A549 treated with GW870086 at 1 μM for 4 hours (cell line): ENCODE measurements at places on chromosomes 2 and 18. TPM values are rescaled to one million over a fixed set of nuclear protein-coding genes. Genes with fewer than 3 reads are reported as not detected.

The STPG4 gene
- total RNA-seq = not detected in 5 replicates

The SIGLEC15 gene
- total RNA-seq = not detected in 5 replicates

The SPDYA gene
- 0.08 to 0.47 TPM (median 0.24 TPM) in 5 replicates for total RNA-seq

The PID1 gene
- total RNA-seq = 3.0 to 4.0 TPM (median 3.7 TPM) in 5 replicates

The STARD7 gene
- total RNA-seq = 83.3 to 94.9 TPM (median 89.7 TPM) in 5 replicates

The FARSB gene
- total RNA-seq = 43.0 to 47.0 TPM (median 43.7 TPM) in 5 replicates

The C2orf92 gene
- total RNA-seq = 0.60 to 1.2 TPM (median 1.0 TPM) in 5 replicates

The RGPD6 gene
- total RNA-seq = 5.1 to 12.4 TPM (median 9.1 TPM) in 5 replicates

The EMILIN1 gene
- 0.32 to 0.56 TPM (median 0.45 TPM) in 5 replicates for total RNA-seq

The ALKAL2 gene
- not detected in 5 replicates for total RNA-seq

The SP100 gene
- 25.3 to 30.0 TPM (median 28.6 TPM) in 5 replicates for total RNA-seq

The AFF3 gene
- 0.07 to 0.09 TPM in 2 of 5 replicates, not detected in the others for total RNA-seq

The GRB14 gene
- 6.2 to 8.4 TPM (median 6.8 TPM) in 5 replicates for total RNA-seq

The RBM43 gene
- total RNA-seq = 1.9 to 3.5 TPM (median 3.3 TPM) in 5 replicates

The GCG gene
- total RNA-seq = not detected in 5 replicates

The UPP2 gene
- not detected in 5 replicates for total RNA-seq

The VIL1 gene
- 0.08 to 0.68 TPM (median 0.27 TPM) in 5 replicates for total RNA-seq

The CD207 gene
- not detected in 5 replicates for total RNA-seq

The SLC16A14 gene
- 0.43 to 1.6 TPM (median 0.80 TPM) in 5 replicates for total RNA-seq

The SPTBN1 gene
- total RNA-seq = 120 to 165 TPM (median 149 TPM) in 5 replicates

The RIT2 gene
- total RNA-seq = not detected in 5 replicates

The UGT1A3 gene
- total RNA-seq = 0.07 TPM in 1 of 5 replicates, not detected in the others

The SNORC gene
- 4.6 to 14.4 TPM (median 10.0 TPM) in 5 replicates for total RNA-seq

The CPO gene
- total RNA-seq = not detected in 5 replicates

The KCNF1 gene
- total RNA-seq = 24.7 to 51.1 TPM (median 41.5 TPM) in 5 replicates

The AGAP1 gene
- 16.2 to 24.3 TPM (median 23.1 TPM) in 5 replicates for total RNA-seq

The EN1 gene
- 0.58 to 1.1 TPM (median 0.87 TPM) in 5 replicates for total RNA-seq

The PJVK gene
- 1.3 to 2.1 TPM (median 1.4 TPM) in 5 replicates for total RNA-seq

The FBXO41 gene
- 3.5 to 5.6 TPM (median 5.1 TPM) in 5 replicates for total RNA-seq

The CCDC141 gene
- not detected in 5 replicates for total RNA-seq

The CRYBA2 gene
- total RNA-seq = not detected in 5 replicates

The CXCR4 gene
- 0.60 to 1.1 TPM (median 0.80 TPM) in 5 replicates for total RNA-seq

The CYS1 gene
- total RNA-seq = 1.2 to 1.5 TPM (median 1.3 TPM) in 5 replicates

The COL3A1 gene
- 0.09 to 0.26 TPM (median 0.17 TPM) in 5 replicates for total RNA-seq

The SRD5A2 gene
- 0.02 to 0.06 TPM (median 0.05 TPM) in 4 of 5 replicates, not detected in the other for total RNA-seq

The PARD6G gene
- total RNA-seq = 2.5 to 3.5 TPM (median 3.2 TPM) in 5 replicates

The MTERF4 gene
- total RNA-seq = 22.7 to 28.6 TPM (median 26.2 TPM) in 5 replicates

The MYO3B gene
- total RNA-seq = not detected in 5 replicates

The ITPRIPL1 gene
- not detected in 5 replicates for total RNA-seq

The AMER3 gene
- not detected in 5 replicates for total RNA-seq

The IL1RL1 gene
- total RNA-seq = 0.53 to 1.4 TPM (median 0.83 TPM) in 5 replicates

The SPP2 gene
- not detected in 5 replicates for total RNA-seq

The ALS2 gene
- 8.6 to 13.2 TPM (median 11.8 TPM) in 5 replicates for total RNA-seq

The MDH1B gene
- total RNA-seq = 1.1 to 2.3 TPM (median 1.5 TPM) in 5 replicates

The PRSS56 gene
- 0.09 to 0.16 TPM (median 0.11 TPM) in 5 replicates for total RNA-seq

The SCTR gene
- total RNA-seq = not detected in 5 replicates

The GPAT2 gene
- total RNA-seq = not detected in 5 replicates

The RGPD4 gene
- total RNA-seq = 0.03 to 0.09 TPM (median 0.06 TPM) in 4 of 5 replicates, not detected in the other

The AKAIN1 gene
- not detected in 5 replicates for total RNA-seq

The C2orf72 gene
- total RNA-seq = 5.2 to 8.3 TPM (median 7.4 TPM) in 5 replicates

The TMEM163 gene
- total RNA-seq = 0.06 to 0.17 TPM (median 0.16 TPM) in 4 of 5 replicates, not detected in the other

The AOX1 gene
- total RNA-seq = 3.8 to 7.2 TPM (median 4.9 TPM) in 5 replicates

The ZDBF2 gene
- 0.64 to 2.0 TPM (median 1.2 TPM) in 5 replicates for total RNA-seq
